ENCODE measurements at places on chromosomes 7 and 10. TPM values are rescaled to one million over a fixed set of nuclear protein-coding genes. Genes with fewer than 3 reads are reported as not detected.

- no peak for DNase-seq
Observed at GRCh38 chr10:68403701-68404100, 3.4 kb downstream of the RUFY2 start.

GRCh38 chr10:63145782-63146181 lies 12.7 kb downstream of the NRBF2 start:
- DNase-seq: no peak

The FKBP9 gene
- polyA plus RNA-seq: 106 TPM

The GLI3 gene
- 0.24 TPM for polyA plus RNA-seq

- DNase-seq: no peak
Observed at GRCh38 chr7:138328215-138328614, 131.8 kb upstream of the TRIM24 start.

GRCh38 chr7:74003621-74004020 lies 24.4 kb upstream of the ELN start:
- DNase-seq: no peak

DNA sequence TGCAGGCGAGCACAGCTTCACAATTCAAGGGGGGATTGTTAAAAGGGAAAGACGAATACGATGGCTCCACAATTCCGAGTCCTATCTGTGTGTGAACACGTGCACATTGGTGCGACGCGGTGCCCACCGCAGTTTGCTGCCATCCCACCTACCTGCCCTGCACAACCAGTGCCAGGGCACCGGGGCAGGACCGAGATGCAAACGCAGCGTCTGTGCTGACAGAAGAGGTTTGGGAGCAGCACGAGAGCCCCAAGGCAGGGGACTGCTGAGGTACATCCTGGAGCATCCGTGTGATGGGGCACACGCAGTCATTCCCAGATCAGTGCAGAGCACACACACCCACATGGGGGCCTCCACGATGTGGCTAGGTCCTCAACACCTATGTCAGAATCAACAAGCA lies 221.3 kb downstream of the DNAJB6 start:
- no peak for DNase-seq

The SAMD8 gene
- polyA plus RNA-seq: 10.9 TPM

- DNase-seq: peak; percentile 77
Observed at GRCh38 chr10:97399843-97400545, 1.1 kb downstream of the RRP12 start.

The IL15RA gene
- 0.72 TPM for polyA plus RNA-seq

DNA sequence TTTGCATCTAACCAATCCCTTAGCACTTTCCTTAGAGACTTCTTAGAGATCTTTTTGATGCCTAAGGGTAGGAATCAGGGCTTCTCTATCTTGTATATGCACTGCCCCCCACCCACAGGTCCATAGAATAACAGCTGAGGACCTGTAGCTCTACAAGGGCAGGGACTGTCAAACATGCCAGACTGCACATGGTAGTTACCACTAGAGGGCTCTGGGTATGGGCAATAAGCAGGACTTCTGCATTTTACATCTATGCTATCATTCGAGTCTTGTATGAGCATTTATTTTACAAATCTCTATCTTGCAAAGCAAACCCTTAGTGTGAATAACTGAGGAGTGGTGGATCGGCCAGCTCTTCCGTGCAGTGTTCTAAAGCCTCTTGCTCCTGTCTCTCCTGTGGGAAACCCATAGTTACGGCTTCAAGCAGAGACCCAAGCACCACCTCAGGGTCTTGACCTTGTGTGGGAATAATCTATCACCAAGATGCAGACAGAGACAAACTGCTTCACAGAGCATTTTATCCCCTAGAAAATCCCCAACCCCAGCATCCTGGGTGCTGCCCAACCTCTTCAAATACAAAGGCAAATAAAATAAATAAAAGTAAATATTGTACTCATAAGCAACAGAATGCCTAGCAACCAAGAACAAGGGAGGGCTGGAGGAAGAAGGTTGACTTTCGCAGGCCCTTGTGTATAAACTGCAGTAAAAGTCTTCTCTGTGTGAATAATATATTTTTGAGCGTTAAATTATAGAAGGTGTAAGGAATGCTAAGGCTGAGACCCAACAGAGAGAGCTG lies 219.3 kb downstream of the WDR11 start:
- peak; percentile 22 for DNase-seq

DNA sequence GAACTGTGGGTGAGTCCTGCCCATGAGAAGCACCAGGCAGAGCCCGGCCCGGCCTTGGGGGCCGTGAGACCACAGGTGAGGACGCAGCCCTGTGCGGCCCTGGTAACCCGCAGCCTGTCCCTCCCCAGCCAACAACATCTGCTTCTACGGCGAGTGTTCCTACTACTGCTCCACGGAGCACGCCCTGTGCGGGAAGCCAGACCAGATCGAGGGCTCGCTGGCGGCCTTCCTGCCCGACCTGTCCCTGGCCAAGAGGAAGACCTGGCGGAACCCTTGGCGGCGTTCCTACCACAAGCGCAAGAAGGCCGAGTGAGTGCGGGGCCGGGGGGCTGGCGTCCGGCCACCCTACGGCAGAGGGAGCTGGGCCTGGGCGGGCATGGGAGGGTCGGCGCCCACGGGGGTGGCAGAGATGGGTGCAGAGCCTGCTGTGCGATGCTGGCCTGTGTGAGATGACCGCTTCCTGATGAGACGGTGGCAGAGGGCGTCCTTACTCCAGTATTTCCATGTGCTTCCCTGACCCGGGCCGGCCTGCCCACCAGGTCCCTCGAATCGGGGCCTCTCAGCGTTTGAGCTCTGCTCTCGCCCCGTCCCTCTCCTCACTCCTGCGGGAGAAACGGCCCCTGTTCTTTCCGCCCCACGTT lies 34.1 kb upstream of the FOXL3 start:
- DNase-seq: no peak

- DNase-seq: no peak
Observed at GRCh38 chr7:24325708-24326107, 41.7 kb downstream of the NPY start.

The IDE gene
- 25.0 TPM for polyA plus RNA-seq

- no peak for DNase-seq
Observed at GRCh38 chr10:50490241-50490640, 133.5 kb downstream of the SGMS1 start.

The EPHA1 gene
- polyA plus RNA-seq: not detected

DNA sequence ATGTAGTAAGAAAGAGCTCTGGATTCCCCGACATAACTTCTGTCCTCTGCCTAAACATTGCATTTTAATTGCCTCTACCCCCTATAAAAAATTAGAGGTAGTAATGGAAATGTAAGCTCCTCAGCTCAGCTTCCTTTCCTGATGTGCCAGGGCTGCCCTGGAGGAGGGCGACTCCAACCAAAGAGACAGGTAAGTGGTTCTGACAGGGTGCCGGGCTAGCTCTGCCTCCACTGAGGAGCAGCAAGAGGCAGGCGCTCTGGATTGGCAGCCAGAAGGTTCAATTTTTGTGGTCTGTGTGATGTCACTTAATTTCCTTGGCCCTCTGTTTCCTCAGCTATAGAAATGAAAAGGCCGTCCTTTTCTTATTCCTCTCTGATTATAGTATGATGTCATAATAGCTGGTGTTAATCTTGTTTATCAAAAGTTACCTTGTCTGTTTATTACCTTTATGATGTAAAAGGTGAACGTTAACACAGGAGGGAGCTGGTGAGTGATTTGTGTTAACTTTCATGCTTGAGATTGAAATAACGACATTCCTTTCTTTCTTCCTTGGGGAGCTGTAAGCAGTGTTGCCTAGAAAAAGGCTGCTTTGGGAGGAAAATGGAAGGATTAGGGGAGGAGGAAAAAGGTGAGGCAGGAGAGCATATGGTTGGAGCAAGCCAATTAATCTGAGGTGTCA lies 51.8 kb downstream of the ANLN start:
- no peak for DNase-seq

GRCh38 chr7:105689067-105689819 lies 108.0 kb upstream of the EFCAB10 start:
- no peak for DNase-seq

- DNase-seq: no peak
Observed at GRCh38 chr10:20288060-20288459, 471.8 kb downstream of the PLXDC2 start.

- no peak for DNase-seq
Observed at GRCh38 chr10:59896191-59896590, 10.2 kb downstream of the CCDC6 start.

GRCh38 chr7:127437837-127438236 lies 45.3 kb upstream of the ZNF800 start:
- DNase-seq: no peak

The NT5C2 gene
- polyA plus RNA-seq: 89.4 TPM

- DNase-seq: no peak
Observed at GRCh38 chr7:94042381-94042780, 38.2 kb upstream of the BET1 start.

DNA sequence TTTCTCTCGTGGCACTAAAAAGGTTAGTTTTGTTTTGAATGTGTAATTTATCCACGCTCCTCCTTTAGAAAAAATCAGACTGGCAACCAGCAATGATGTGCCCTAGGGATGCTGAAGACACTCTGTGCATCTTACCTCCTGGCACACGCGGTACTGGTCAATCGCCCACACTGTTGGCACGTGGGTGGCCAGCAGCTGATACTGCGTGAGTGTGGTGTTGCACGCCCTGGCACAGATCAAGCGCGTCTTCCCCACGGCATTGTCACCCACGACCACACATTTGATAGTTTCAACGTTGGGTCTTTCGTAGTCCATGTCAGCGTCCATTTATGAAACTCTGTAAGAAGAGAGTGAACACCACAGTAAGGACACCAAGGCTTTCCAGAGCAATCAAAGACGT lies 32.8 kb downstream of the RHOBTB1 start:
- no peak for DNase-seq

The HGF gene
- polyA plus RNA-seq: 0.06 TPM

The SPDYE6 gene
- polyA plus RNA-seq: not detected

DNA sequence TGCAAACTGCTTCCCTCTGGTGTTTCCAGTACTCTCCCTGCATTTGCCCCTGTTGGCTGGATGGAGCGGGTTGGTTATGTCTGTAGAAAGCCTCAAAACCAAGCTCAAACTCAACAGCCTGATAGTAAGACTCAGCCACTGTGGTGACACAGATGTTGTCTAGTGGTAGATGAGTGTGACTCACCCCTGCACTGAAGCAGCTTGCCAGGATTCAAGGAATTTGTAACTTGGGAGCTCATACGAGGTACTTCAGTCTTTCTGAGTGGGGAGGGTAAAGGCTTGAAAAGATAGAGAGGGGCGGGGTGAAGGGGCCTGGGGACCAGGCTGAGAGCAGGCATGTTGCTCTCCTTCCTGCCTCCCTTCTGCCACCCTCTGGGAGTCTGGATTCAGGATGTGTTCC lies 22.9 kb upstream of the AQP1 start:
- peak; percentile 17 for DNase-seq

Measured in A549 (cell line).